ENCODE measurements at places on chromosomes 1 and 21.

DNA sequence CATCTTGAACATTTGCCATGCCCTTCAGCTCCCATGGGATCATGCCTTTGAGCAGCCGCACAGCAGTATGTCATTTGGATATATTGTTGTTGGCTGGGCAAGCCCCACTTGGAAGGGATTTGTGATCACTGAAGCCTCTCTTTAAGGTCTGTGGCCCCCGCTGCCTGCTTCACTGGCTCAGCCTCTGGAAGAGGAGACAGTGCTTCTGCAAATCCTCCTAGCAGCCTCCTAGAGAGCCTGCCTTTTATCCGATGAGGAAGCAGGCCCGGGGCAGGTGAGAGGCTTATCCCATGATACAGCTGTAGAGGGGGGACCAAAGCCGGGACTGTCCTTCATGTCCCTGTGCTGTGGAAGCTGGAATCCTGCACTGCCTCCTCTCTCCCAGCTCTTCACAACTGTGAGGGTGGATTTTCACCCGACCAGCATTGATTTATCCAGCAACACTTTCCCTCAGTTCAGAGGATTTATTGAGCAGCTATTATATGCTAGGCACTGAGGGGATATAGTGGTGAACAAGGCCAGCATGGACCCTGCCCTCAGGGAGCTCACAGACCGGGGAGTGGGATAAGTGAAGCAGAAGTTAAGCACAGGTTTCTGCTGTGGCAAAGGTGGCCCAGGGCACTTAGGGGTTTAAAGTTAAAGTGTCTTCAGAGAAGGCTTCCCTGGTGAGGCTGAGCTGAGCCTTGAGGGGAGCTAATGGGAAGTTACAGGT lies 3.9 kb downstream of the TMEM61 start:
- no peak for DNase-seq

DNA sequence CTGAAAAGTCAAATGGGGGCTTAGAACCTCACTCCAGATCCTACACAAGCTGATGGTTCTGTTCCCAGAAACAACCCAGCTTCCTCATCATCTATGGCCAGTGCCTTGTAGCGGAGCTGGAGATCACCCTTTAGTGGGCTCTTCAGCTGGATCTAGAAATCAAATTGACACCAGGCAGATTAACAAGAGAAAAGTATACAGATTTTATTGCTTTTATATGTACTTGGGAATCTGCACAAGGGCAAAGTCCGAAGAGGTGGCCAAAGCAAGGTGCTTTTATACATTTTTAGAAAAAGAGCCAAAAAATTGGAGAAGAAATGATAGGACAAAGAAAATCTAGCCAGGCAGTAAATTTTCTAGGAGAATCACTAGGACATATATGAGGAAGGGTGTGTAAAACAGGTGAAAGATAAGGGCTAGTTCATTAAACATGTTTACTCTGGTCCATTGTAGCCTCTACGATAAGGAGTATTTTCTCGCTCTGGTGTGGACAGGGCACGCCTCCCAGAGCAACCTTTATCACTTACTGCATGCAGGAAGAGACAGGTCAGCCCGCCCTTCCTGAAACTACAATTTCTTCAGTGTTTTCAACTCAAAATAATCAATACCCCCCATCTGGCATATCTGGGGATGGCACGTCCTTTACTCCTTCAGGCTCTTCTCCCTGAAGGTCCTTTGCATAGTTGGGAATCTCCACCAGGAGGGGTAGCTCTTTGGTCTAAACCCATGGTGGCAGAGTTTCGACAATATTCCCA lies 14.0 kb upstream of the LGALS8 start:
- no peak for DNase-seq

- DNase-seq = no peak
Observed at GRCh38 chr1:70090141-70090540, 115.2 kb downstream of the LRRC40 start.

GRCh38 chr21:26965040-26965906 lies 1.6 kb downstream of the ADAMTS5 start:
- DNase-seq = no peak

DNA sequence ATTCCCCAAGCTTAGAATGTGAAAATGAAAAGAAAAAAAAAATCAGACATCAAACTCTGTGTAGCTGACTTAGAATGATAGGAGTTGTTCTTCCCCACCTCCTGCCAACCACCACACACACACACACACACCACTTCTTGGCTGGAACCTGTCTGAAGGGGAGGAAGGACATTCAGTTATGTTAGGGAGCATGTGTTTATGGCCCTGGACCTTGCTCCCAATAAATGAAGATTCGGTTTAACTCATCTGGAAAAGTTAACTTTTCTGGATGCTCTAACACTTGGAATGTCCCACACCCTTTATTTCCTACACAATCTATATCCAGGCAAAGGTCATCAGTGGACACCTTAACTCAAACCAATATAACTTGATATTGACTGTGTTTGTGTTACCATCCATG lies 112.4 kb downstream of the DAB1 start:
- no peak for DNase-seq

GRCh38 chr1:219074084-219074728 lies 99.5 kb upstream of the LYPLAL1 start:
- no peak for DNase-seq

DNA sequence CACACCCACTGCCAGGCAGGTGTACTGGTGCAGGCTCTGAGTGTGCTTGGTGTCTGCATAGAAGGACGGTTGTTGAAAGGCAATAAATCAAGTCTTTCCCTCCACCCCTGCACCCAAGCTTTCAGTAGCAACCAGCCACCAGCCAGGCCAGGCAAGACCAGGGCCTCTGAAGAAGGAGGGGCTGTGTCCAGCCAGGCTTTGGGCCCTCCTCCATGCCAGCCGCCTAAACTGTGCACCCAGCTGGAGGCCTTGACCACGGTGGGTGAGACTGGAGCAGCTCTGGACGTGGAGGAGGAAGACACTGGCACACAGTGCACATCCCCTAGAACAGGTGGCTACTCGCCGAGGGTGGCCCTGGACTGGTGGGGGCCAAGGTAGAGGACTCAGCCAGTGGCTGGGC lies 4.9 kb downstream of the OLIG2 start:
- DNase-seq = no peak

GRCh38 chr1:65011983-65012382 lies 45.6 kb upstream of the JAK1 start:
- DNase-seq = no peak

DNA sequence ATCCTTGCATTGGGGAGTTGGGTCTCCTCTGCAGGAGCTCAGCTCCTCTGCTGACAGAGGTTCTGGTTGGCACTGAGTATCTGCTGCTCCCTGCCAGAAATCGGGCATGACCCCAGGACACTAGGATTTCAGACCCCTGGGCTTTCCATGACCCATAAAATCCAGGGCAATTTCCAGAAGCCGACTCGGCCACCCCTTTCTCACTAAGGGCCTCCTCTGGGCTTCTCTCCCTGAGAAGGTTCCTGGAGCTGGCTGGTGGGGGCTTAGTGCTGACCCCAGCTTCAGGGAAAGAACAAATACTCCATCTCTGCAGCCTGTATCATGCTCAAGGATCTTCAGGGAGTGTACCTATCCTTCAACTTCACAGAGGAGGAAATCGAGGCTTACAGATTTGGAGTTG lies 603.4 kb downstream of the PTPRU start:
- no peak for DNase-seq
